ENCODE measurements at places on chromosomes 11 and 22.

DNA sequence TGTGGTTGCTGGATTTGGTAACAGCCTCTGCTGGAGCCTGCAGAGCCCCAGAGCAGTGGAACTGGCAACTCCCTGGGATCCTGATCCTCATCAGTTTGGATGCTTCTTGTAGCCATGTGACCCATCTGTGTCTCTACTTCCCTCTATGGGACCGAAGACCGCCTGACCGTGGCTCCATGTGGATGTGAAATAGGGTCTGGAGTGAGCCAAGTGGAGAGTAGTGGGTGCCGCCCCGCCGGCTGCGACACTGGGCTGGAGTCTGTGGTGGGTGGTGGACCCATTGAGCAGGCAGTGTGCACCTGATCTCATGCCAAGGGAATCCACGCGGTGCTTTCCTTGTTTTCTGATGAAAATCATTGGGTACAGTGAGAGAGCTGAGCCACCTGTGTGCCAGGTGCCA is 543.2 kb upstream of the B3GAT1 start:
- DNase-seq = no peak

DNA sequence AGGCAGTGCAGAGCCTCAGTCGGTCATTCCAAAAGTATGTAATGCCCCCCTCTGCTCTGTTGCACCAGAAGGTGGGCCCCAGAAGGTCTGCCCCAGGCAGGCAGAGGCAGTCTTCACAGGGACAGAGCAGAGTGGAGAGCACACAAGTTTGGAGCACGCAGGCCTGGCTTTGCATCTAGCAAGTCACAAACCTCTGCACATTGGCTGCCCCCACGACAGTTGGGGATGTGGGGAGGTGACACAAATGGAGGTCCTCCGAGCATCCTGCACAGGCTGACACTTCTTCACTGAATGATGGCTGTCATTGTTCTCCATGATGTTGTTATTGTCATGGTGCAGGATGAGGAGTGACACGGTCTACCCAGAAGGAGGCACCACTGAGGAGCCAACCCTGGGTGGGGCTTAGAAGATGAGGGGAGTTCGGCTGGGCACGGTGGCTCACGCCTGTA is 11.9 kb downstream of the TOM1 start:
- DNase-seq = no peak

DNA sequence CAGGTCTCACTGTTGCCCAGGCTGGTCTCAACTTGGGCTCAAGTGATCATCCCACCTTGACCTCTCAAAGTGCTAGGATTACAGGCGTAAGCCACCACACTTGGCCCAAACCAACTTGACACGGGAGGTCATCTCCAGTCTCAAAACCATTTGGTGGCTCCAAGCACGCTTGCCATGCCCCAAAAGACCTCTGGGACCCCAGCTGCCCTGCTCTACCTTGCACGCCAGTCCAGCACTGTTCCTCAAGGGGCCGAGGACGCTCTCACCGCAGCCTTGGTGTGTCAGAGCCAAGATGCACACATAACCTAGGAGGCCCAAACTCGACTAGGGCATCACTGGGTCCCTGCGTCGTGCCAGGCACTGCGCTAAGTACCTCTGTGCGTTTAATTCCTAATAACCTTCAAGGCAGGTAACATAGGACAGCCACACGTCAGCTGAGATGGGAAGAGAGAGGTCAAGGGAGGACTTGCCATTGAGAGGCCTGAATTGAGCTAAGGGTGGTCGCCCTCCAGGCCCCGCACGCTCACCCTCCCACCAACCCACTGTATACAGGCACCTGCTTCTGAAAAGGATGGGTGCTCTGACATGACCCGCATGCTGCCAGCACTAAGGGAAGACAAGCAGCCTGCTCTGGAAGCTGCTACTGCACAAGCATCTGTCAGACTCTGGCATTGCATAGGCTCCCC is 4.6 kb upstream of the GAS2L1 start:
- DNase-seq = no peak

DNA sequence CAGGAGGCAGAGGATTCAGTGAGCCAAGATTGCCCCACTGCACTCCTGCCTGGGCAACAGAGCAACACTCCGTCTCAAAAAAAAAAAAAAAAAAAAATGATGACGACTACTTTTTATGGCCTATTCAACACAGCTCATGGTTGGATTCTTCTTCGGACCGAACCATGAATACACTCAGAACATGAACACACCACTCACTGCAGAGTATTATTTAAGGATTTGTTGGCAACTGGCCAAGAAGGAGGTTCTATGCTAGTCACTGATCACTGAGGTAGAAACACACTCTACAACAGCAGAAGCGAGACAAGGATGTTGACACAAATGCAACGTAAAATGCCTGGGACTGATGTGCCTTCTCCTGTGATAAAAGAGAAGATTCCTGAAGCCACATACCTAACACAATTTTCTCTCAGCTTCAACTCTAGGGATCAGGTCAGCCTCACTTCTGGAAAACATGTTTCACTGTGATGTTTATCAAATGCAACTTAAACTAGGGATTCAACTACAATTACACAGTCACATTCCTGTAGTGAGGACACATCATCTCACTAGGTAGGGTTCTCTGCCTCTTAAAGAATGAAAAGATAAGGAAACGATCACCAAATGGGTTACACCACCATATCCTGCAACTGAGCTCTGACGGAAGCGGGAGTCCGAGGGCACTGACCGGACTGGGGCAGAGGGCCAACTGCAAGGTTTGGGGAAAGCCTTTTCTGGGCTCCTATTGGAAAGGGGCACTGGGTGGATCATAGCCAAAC is 82.5 kb downstream of the SGSM3 start:
- DNase-seq = no peak

GRCh38 chr22:45686004-45686403 is 14.4 kb downstream of the ATXN10 start:
- DNase-seq = no peak

GRCh38 chr22:38177044-38177443 is 4.6 kb downstream of the PLA2G6 start:
- no peak for DNase-seq

GRCh38 chr11:128865490-128865889 is 1.6 kb downstream of the KCNJ1 start:
- DNase-seq = no peak

Measured in AML-193 (cell line).